ENCODE measurements at places on chromosomes 11 and 22. TPM values are rescaled to one million over a fixed set of nuclear protein-coding genes. Genes with fewer than 3 reads are reported as not detected.
A peak's percentile ranks its signal among the peaks of the same experiment; 100 is the strongest.

- DNase-seq, result peak; percentile 82
These were observed 646 bp upstream of the PATZ1 start for GRCh38 chr22:31346733-31347250.

DNA sequence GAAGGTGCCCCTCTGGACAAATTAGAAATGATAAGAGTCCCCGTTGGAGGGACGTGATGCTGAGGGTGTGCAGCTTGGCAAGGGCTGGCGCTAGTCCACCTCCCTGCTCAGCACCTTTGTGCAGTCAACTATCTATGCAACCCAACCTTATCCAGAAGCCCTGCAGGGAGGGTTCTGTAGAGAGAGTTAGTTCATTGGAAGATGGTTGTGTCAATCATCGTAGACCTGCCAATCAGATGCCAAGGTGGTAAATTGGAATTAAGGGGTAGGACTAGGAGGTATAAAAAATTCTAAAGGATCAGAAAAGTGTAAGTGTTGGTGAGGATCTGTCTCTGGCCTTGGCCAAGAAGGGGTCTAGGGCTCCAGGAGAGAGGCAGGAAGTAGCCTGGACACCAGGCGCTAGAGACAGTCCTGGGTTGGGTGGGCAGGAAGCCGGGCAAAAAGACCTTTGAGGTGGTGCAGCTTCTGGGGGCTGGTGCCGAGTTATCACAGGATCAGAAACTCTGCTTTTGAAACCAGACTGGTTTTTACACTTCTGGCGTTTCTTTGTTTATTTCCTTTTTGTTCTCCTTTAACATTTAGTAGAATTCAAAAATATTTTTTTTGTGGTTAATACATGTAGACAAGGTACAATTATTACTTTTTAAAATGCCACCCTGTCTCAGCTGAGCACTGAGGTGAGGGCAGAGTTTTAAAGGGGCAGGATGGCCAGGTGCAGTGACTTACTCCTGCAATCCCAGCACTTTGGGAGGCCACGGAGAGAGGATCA lies 1.6 kb downstream of the C1QTNF6 start:
- peak; percentile 51 for DNase-seq

DNA sequence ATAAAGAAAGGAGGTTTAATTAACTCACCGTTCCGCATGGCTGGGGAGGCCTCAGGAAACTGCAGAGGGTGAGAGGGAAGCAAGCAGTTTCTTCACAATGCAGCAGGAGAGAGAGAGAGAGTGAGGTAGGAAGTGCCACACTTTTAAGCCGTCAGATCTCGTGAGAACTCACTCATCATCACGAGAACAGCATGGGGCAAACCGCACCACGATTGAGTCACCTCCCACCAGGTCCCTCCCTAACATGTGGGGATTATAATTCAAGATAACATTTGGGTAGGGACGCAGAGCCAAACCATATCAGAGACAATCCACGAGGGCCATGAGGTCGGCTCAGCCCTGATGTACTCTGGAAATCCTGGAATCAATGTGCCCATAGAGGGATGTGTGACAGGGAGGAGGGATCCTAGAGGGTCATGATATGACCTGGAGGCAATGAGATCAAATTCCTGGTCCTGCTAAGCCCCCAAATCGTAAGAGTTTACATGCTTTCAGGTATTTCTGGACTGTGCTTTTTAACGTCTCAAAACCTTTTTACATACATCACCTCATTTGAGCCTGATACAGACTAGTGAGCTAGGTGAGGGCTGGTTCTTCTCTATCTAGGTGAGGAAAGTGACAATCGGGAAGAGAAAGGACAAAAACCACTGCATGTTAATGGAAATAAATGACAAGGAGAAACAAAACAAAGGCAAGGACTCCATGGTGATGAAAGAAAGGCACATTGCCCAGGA lies 19.5 kb upstream of the RASSF10 start:
- no peak for DNase-seq

GRCh38 chr11:66317723-66318599 lies 1.1 kb upstream of the CD248 start:
- no peak for DNase-seq

- peak; percentile 91 for DNase-seq
These were observed 31.6 kb upstream of the ACCSL start for GRCh38 chr11:44016131-44016530.

DNA sequence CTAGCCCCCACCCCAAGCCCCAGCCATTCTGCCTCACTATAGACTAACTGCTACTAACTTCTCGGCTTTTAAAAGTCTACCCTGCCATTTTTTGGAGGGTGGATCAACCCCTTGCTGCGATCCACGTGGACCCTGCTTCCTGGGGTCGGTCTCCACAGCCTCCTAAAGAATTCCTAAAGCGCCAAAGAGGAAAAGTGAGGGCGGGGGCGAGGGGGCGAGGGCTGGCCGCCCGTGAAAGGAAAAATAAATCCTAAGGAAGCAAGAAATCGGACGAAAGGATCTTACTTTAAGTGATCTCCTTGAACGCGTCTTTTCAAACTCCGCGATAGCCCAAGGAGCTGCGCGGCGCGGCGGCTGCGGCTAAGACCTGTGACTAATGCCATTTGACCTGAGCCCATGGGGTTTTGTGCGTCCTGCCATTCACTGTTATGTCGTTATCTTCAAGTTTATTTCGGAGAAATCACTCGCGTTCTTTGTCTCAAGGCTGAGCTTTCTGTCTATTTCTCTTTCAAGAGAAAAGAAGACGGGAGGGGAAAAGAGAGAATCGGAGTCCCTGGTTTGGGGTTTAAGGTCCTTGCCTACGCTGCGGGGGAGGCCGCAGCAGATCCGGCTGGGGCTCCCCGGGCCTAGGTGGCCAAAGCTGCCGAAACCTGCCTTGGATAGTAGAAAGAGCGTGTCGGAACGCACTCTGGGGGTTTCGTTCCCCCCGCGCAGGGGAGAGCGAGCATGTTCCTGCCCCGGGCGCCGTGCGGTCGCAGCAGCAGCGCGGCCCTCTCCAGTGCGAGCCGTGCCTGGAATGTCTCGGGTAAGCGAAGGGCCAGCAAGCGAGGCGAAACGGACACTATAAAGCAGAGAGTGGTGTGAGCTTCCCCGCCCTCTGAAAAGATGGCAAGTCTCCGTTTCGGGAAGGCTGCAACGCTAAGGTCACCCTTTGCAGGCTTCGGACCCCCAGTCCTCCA lies 2.8 kb upstream of the DBX1 start:
- DNase-seq, result peak; percentile 78

GRCh38 chr11:117273550-117274289 lies 17.4 kb upstream of the BACE1-AS start:
- no peak for DNase-seq

GRCh38 chr11:133921513-133921912 lies 35.3 kb downstream of the IGSF9B start:
- DNase-seq, result no peak

DNA sequence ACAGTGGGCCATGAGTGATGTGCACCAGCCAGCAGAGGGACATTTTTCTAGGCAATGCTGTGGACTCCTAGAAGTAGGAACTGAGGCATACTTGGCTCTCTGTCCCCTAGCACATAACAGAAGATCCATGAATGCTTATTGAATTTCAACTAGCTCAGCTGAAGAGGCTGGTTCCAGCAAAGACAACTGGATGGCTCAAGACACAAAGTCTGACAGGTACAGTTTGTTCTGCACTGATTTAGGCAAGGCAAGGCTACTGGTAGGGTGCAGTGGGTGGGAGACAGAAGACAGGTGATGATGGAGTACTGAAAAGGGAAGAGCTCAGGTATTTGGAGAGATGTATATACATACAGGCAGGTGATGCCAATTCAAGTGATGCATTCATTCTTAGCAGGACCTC lies 72.4 kb upstream of the USP47 start:
- DNase-seq, result no peak

- no peak for DNase-seq
These were observed 13.1 kb upstream of the DDX6 start for GRCh38 chr11:118804094-118804493.

DNA sequence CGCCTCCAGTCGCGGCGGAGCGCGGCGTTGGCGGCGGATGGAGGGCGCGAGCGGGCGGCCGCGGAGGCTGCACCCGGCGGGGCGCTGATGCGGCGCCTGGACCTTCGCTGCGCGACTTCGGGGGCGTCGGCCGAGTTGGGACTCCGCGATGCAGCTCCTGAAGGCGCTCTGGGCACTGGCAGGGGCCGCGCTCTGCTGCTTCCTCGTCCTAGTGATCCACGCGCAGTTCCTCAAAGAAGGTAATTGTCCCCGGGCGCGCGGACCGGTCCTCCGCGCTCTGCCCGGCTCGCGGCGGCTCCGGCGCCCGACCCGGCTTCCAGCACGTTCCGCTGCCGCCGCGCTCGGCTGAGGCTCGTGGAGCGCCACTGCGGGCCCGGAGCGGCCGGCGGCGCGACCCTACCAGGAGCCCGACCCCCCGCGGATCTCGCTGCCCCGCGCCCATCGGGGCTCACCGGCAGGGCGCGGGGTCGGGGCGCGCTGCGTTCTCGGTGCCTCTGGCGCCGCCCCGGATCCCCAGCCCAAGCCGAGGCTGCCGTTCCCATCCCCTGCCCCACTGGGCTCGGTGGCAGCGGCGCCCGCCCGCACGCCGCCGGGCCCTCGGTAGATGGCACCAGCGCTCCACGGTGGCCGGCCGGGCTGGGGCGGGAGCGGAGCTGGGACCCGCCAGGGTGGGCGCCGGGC lies 1251.2 kb downstream of the BRD1 start:
- DNase-seq, result no peak

DNA sequence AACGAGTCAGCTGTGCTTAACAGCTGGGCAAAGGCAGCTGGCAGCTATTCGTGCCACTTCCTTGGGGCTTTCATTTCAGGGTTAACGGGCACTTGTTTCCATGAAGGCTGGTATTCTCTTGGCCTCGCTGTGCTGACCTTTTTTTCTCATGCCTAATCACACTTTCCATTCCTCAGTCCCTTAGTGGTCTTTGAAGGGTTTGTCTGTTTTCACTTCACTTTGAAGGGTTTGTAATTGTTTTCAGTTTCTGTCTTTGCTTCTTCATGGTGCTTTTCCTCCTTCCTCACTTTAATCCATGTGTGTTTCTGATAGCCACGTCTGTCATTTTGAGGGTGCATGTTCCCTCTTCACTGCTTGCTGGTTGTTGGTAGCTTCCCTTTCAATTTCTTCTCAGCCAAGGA lies 24.6 kb downstream of the PPIL2 start:
- DNase-seq, result no peak

DNA sequence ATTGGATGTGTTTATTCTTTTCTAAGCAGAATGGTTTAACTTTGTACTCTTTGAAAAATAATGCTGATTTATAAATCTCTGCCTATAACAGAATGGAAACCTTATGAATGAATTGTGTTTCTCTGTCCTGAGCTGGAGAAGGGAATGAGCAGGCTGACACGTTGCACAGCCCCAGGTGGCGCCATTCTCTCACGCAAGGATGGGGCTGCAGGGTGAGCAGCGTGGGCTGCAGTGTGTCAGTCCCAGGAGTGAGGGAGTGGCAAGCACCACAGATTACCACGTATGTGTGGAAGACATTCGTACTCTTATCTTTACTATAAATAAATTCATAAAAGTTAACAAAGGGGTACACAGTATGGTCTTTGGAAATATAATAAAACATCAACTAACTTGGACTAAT lies 33.4 kb downstream of the FDX1 start:
- DNase-seq, result peak; percentile 63

Gene CNIH2
- total RNA-seq, result 0.75 TPM

Gene PDGFD
- 66.5 TPM for total RNA-seq

Gene ZNHIT2
- 7.5 TPM for total RNA-seq
